ENCODE measurements at places on chromosomes 2 and 18.
A peak's percentile ranks its signal among the peaks of the same experiment; 100 is the strongest.

GRCh38 chr2:120935339-120936313 is 200.0 kb downstream of the GLI2 start:
- DNase-seq, result no peak

DNA sequence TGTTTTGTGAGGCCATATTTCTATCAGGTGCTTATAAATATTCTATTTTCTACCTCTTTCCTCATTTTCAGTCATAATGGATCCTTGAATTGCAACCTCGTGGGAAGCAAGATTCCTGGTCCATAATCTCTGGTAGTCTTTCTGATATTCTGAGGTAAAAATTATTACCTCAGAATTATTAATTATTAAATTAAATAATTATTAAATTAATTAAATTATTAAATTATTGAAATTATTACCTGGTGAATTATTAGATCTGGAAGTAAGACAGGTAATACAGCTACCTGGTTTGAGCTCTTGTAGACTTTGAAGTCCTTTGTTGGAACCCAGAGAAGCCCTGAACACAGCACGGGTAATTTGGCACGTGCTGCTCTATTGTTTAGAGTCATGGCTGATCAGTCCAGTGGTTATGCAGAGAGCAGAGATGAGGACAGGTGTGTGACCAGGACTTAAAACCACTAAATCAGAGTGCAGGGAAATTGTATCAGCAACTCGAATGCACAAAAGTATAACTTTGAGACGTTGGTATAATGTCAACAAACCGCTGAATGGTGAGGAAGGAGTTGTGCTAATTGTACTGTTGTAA is 46.8 kb upstream of the PTPRM start:
- DNase-seq, result no peak

- DNase-seq, result no peak
Measured at GRCh38 chr2:82316586-82316985, 2012.0 kb upstream of the LRRTM1 start.

DNA sequence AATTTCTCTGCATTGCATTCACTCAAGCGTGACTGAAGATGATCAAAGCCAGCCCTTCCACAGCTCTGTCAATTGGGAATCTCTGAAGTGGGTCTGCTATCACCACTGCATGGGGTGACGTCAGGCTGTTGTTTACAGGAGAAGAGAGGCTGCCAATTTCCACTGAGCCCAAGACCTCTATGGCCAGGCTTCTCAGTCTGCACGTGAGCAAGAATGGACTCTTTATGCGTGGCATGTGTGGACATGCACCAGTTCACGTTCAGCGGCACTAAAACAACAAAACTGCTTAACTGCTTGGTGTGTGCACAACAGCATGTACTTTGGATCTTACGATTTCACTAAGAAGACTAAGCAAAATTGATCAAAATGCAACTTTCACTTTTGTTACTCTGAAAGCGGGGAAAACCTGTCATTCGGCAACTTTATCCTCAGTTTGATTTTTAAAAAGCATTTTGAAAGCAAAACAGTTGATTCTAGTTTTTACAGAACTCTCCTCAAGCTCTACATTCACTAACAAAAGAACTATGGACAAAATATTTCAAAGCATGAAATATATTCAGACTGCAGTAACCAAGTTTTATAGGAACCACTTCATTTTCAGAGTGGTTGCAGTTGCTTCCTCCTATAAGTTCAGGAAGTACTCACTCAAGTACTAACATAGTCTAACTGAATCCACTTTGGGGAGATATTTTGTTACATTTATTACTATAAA is 77.0 kb upstream of the SERTAD2 start:
- DNase-seq, result peak; percentile 85

- no peak for DNase-seq
Measured at GRCh38 chr2:59604123-59604522, 949.3 kb downstream of the BCL11A start.

DNA sequence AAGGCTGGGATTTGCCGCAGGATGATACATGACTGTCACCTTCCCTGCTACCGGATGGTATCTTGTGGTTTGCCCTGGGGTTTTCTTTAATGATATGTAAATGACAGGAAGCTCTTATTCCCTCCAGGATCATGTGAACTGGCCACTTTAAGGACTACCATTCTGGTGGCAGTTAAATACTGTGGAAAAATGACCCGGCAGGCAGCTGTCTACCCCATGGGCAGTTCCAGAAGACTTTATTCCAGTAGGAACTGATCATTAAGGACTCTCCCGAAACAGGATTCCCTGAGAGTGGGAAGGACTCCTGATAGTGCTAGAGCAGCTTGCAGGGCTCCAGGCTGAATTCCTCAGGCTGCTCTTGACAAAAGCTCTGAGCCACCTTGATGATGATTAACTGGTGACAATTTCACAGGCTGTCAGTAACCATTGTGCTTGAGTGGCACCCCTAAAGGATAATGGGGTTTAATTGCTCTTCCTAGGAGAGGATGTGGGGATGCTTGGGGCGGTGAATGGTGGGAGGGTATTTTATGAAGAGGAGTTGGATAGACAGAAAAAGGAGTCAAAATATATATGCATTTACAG is 212.0 kb downstream of the CPS1 start:
- DNase-seq, result no peak

GRCh38 chr2:176562359-176563078 is 293.3 kb downstream of the MTX2 start:
- DNase-seq, result peak; percentile 7

GRCh38 chr2:237148624-237149023 is 62.9 kb downstream of the COPS8 start:
- DNase-seq, result no peak

DNA sequence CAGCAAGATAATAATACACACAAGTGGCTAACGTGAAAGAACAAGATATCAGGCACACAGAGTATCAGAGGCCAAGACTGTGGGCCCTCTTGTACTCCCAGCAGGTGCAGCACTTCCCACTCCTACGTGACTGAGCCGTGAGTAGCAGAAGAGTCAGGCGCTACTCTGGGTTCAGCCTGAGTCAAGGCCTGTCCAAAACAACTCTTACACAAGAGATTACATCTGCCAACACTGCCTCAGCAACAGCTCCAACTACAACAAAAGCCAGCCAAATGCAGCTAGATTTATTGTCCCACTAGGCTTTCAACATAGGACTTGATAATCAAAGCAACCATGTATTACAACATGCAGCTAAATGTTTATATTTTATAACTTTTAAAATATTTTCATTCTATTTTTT is 56.2 kb downstream of the ITSN2 start:
- peak; percentile 98 for DNase-seq

- DNase-seq, result peak; percentile 60
Measured at GRCh38 chr2:212940816-212941215, 210.6 kb downstream of the IKZF2 start.

GRCh38 chr2:23591111-23591510 is 206.1 kb downstream of the KLHL29 start:
- no peak for DNase-seq

GRCh38 chr2:70570041-70570661 is 16.5 kb upstream of the TGFA start:
- peak; percentile 68 for DNase-seq

- DNase-seq, result peak; percentile 42
Measured at GRCh38 chr2:110167326-110168000, 37.4 kb downstream of the NPHP1 start.

DNA sequence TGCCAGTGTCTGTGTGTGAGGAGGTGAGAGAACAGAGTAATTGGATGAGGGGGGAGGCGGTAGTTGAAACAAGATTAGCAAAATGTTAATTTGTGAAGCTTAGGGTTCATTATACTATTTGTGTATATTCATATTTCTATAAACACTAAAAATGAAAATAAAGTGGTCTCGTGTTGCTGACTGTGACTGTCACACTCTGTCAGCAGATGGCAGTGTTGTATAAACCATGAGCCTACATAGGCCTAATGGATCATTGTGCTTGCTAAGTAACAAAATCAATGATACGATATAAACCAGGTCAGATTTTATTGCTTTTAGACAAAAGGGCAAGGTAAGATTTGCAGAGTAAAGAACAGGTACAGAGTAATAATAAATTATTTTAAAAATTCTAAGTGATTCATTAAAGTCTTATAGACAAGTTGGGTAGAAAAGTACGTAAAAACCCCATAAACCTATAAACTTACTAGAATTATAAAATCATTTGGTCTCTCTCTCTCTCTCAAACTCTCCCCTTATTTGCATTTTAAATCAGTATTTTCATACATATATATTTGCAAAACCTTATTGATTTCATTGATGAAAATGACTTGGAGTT is 182.7 kb downstream of the RPIA start:
- DNase-seq, result peak; percentile 40

GRCh38 chr2:27489118-27489497 is 435 bp downstream of the IFT172 start:
- peak; percentile 26 for DNase-seq

GRCh38 chr18:21341141-21341540 is 99.1 kb downstream of the GREB1L start:
- DNase-seq, result no peak

DNA sequence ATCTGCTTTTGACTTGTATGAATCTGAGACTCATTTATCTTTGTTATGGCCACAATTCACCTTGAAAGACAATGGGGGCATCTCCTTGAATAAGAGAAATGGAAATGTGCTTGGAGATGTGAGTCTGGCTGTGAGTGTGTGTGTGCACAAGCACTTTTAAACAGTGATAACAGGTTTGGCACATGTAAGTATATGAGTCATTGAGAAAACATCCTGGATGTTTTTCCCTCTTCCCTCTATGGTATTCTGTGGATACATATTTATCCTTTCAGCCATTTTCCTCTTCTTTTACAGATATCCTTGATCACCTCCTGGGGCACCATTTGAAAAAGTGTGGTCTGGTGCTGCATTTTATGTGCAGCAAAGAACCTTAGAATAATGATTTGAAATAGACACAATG is 317.3 kb upstream of the THUMPD2 start:
- DNase-seq, result peak; percentile 65

DNA sequence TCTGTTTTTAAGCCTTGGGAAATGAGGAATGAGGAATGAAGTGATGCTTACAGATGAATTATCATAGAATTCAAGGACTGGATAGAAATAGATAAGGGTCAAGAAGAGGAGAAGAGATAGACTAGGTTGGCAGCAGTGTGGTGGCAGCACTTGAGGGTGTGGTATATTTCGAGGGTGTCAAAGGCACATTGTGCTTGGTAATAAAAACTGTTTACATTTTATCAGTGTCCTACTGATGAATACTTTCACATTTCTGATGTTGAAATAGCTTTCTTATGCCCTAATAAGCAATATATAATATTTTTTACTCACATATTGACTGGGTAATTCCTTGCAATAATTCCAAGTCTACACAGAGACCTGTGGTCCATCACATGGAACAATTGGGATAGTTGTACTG is 3.4 kb downstream of the TFPI start:
- DNase-seq, result no peak

GRCh38 chr2:191569025-191569424 is 108.9 kb upstream of the NABP1 start:
- DNase-seq, result no peak
